Thymus (tissue), 14 donors: ENCODE measurements at places on chromosomes 3 and 15.

- no peak overlapping the region for H3K4me3 ChIP-seq
- H3K27me3 ChIP-seq: no peaks in the 10 kb centered on the region
- no peak overlapping the region for H3K27ac ChIP-seq
- H3K4me1 ChIP-seq: no peaks in the 10 kb centered on the region
These were observed 75.3 kb downstream of the ST8SIA2 start for GRCh38 chr15:92468991-92469390.

- no peaks in the 10 kb centered on the region for H3K27me3 ChIP-seq
- H3K4me1 ChIP-seq: no peaks in the 10 kb centered on the region
- H3K27ac ChIP-seq: no peak overlapping the region
- peaks cover 4% of the 10 kb centered on the region for H3K36me3 ChIP-seq
These were observed 43.0 kb downstream of the TIGIT start for GRCh38 chr3:114336857-114337256.

DNA sequence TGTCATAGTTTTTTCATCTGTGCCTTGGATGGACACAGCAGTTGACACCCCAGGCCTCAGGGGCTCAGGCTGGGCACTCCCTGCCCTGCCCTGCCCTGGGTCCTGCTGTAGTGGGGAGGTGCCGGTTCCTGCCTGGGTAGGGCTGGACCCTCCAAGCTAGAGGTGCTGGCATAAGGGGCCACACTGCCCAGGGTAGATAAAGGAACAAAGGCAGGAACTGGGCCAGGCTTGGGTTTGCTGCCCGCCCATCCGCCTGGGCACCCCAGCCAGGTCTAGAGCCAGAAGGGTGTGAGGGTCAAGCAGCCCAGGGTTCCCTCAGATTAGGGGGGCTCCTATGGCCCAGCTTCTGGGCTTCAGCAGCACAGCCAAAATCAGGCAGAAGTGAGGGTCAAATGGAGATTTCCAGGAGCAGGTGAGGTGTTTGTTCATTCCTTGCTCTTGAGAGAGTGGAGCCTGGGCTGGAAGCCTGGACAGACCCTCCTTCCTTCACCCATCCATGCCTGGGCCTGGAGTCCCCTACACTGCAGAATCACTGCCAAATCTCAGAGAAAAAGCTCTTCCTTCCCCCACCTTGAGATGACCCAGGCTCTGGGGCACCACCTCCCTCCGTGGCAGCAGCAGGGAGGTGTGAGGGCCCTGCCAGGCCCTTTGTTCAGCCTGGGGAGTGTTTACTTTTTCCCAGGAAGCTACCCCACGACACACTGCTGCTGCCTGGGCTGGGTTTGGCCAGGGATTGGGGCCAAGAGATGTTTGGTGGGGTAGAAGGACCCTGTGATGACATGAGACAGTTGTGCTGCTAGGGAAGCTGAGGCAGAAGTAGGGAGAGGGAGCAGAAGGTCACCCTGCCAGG, 7.1 kb downstream of the SEMA3F start:
- no peaks in the 10 kb centered on the region for H3K27me3 ChIP-seq
- no peak overlapping the region for H3K27ac ChIP-seq
- no peaks in the 10 kb centered on the region for H3K36me3 ChIP-seq
- peaks cover 47% of the 10 kb centered on the region for H3K4me1 ChIP-seq

- no peaks in the 10 kb centered on the region for H3K27me3 ChIP-seq
- H3K36me3 ChIP-seq: no peaks in the 10 kb centered on the region
- DNase-seq: no peak
- no peak overlapping the region for H3K27ac ChIP-seq
- no peak overlapping the region for H3K4me3 ChIP-seq
- peaks cover 8% of the 10 kb centered on the region for H3K4me1 ChIP-seq
These were observed 164.6 kb upstream of the ICE2 start for GRCh38 chr15:60643555-60643954.
